ENCODE measurements at places on chromosomes 3 and 15.

GRCh38 chr3:143276592-143276991, 157.0 kb downstream of the CHST2 start:
- H3K27me3 ChIP-seq, result no peaks in the 10 kb centered on the region
- no peak overlapping the region for H3K4me3 ChIP-seq
- DNase-seq, result no peak
- no peaks in the 10 kb centered on the region for H3K36me3 ChIP-seq

- H3K36me3 ChIP-seq, result no peaks in the 10 kb centered on the region
- H3K4me1 ChIP-seq, result no peaks in the 10 kb centered on the region
- H3K27ac ChIP-seq, result no peak overlapping the region
- H3K4me3 ChIP-seq, result no peak overlapping the region
- no peaks in the 10 kb centered on the region for H3K27me3 ChIP-seq
Observed at GRCh38 chr3:58065700-58066167, 57.5 kb downstream of the FLNB start.

GRCh38 chr15:94930441-94930840, 699.1 kb downstream of the MCTP2 start:
- H3K4me3 ChIP-seq, result no peak overlapping the region
- H3K27me3 ChIP-seq, result peaks cover 8% of the 10 kb centered on the region
- DNase-seq, result no peak
- H3K4me1 ChIP-seq, result no peaks in the 10 kb centered on the region
- no peaks in the 10 kb centered on the region for H3K36me3 ChIP-seq
- no peak overlapping the region for H3K27ac ChIP-seq

GRCh38 chr3:61008998-61009380, 242.3 kb downstream of the FHIT start:
- H3K4me3 ChIP-seq, result no peak overlapping the region
- DNase-seq, result no peak
- H3K27me3 ChIP-seq, result no peaks in the 10 kb centered on the region
- H3K36me3 ChIP-seq, result no peaks in the 10 kb centered on the region

DNA sequence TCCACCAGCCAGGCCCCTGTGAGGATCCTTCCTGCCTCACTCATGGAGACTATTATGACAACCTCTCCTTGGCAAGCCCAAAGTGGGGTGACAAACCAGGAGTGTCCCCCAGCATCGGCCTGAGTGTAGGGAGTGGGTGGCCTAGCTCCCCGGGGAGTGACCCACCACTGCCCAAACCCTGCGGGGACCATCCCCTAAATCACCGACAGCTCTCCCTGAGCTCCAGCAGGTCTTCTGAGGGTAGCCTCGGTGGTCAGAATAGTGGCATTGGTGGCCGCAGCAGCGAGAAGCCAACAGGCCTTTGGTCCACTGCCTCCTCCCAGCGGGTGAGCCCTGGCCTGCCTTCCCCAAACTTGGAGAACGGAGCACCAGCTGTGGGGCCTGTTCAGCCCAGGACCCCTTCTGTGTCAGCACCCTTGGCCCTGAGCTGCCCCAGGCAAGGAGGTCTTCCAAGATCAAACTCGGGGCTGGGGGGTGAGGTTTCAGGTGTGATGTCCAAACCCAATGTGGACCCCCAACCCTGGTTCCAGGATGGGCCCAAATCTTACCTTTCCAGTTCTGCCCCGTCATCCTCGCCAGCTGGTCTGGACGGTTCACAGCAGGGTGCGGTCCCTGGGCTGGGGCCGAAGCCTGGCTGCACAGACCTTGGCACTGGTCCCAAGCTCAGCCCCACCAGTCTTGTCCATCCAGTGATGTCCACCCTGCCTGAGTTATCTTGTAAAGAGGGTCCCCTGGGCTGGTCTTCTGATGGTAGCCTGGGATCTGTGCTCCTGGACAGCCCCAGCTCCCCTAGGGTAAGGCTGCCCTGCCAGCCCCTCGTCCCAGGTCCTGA, 1.0 kb downstream of the LIMD1 start:
- peak overlapping the region; percentile 94 for H3K27ac ChIP-seq
- peak overlapping the region; percentile 84 for H3K4me3 ChIP-seq
- no peak for DNase-seq
- H3K27me3 ChIP-seq, result no peaks in the 10 kb centered on the region
- H3K4me1 ChIP-seq, result peaks cover 68% of the 10 kb centered on the region
- H3K36me3 ChIP-seq, result peaks cover 14% of the 10 kb centered on the region

Data from effector memory CD8-positive, alpha-beta T cell (primary cell).